ENCODE measurements at places on chromosomes 4 and X.

DNA sequence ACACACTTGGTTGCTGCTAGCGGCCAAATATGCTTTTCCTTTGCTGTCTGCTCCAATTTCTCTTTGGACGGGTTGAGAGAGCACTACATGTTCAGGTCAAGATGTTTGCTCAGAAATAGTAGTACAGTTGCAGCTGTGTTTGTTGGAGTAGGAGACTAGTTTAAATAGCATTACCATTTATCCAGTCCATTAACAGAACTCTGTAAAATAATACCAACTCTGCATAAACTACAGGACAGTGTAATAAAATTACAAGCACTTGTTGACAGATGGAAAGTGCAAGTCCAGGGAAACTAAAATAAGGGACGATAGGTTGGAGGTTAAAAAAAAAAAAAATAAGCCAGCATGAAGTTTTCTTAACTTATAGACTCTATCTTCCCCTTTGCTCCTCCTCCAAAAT, 20.2 kb downstream of the SLIT2 start:
- no peaks in the 10 kb centered on the region for H3K36me3 ChIP-seq
- no peak overlapping the region for H3K4me3 ChIP-seq
- H3K4me1 ChIP-seq = no peaks in the 10 kb centered on the region
- H3K27me3 ChIP-seq = no peaks in the 10 kb centered on the region
- no peak for DNase-seq
- H3K27ac ChIP-seq = no peak overlapping the region

DNA sequence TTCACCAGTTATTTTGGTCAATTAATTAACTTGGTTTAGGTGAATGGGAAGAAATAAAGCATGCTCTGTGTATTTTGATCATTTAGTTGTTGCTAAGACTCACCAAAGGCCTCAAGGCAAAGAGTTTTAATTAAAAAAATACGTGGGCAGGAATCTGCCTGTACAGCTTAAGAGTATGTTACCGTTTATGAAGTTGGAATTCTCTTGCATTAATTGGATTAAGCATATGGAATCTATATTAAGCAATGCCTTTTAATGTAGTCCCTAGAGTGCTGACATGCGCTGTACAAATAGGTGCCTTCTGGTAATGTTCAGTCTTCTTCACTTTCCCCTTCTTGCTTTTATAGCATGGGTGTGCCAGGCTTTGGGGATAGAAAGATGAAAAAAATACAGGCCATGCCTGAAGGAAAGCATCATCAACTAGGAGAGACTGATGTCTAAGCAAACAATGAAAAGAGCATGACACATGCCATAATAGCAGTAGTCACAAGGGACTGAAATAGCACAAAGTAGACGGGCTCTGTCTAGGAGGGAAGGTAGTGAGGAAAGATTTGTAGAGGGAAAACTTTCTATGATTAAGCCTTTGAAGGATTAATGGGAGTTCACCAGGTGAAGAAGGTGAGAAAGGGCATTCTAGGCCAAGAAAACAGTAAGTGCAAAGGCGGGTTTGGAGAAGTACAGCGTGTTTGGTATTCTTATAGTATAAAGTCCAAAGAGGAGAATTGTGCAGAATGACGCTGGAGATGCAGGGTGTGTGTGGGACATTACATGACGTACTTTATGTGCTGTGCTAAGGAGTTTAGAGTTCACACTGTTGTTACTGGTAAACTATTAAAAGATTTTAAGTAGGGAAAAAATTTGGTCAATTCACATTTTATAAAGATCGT, 226.1 kb upstream of the ANXA3 start:
- DNase-seq = no peak
- H3K27me3 ChIP-seq = no peaks in the 10 kb centered on the region
- no peak overlapping the region for H3K4me3 ChIP-seq
- no peak overlapping the region for H3K27ac ChIP-seq
- H3K36me3 ChIP-seq = no peaks in the 10 kb centered on the region

DNA sequence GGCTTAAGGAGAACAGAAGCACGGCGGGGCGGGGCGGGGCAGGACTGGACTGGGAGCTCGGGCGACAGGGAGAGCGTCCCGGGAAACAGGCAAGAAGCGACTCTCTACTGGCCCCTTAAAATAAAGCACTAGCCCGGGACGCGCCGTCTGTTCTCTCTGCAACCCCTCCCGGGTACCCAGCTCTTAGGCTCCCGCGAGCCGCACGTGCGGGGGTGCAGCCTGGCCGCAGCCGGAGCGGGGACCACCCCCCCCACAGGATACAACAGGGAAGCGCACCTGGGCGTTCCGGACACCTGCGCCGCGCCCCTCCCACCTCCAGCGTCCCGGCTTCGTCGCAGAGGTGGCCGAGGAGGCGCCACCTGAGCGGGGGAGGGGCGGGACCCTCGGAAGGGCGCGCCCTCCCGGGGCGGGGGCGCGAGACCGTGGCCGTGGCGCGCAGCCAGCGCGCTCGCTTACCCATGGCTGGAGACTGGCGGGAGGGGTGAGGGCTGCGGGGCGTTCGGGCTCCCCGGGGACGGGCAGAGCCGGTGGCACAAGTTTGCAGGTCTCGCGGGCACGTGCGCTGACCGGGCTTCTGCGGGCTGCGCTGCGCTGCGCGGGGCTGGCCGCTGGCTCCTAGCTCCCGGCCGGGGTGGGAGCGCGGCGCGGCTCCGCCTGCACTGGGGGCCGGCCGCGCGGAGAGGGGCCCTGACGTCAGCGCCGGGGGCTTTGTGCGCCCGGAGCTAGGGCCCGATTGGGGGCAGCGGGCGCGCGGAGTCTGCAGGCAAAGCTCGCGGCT, 91.5 kb downstream of the GEMIN8 start:
- peak overlapping the region; percentile 24 for H3K27ac ChIP-seq
- no peaks in the 10 kb centered on the region for H3K27me3 ChIP-seq
- peaks cover 4% of the 10 kb centered on the region for H3K4me1 ChIP-seq
- no peak for DNase-seq
- H3K4me3 ChIP-seq = peak overlapping the region; percentile 37

- no peak overlapping the region for H3K4me3 ChIP-seq
- no peaks in the 10 kb centered on the region for H3K27me3 ChIP-seq
- peaks cover 30% of the 10 kb centered on the region for H3K36me3 ChIP-seq
- DNase-seq = no peak
- no peak overlapping the region for H3K27ac ChIP-seq
- H3K4me1 ChIP-seq = peaks cover 45% of the 10 kb centered on the region
These were observed 9.9 kb downstream of the CPEB2 start for GRCh38 chr4:15012017-15012788.

DNA sequence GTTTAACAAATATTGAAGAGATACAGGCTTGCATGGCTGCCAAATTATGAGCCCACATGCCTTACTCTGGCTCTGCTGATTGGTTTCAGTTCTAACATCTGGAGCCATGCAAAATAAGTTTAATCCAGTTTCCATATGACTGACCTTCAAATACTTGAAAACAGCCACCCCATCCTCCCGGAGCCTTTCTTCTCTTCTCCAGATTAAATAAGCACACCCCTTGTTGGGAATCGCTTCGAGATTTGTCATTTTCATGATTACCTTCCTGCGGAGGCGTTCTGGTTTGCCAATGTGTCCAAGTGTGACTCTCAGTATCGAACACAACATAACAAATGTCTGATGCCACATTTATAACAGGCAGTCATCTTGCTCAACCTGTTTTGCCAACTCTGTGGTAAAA, 101.6 kb upstream of the JADE1 start:
- H3K36me3 ChIP-seq = no peaks in the 10 kb centered on the region
- H3K27ac ChIP-seq = no peak overlapping the region
- H3K27me3 ChIP-seq = no peaks in the 10 kb centered on the region
- H3K4me1 ChIP-seq = no peaks in the 10 kb centered on the region
- no peak overlapping the region for H3K4me3 ChIP-seq

DNA sequence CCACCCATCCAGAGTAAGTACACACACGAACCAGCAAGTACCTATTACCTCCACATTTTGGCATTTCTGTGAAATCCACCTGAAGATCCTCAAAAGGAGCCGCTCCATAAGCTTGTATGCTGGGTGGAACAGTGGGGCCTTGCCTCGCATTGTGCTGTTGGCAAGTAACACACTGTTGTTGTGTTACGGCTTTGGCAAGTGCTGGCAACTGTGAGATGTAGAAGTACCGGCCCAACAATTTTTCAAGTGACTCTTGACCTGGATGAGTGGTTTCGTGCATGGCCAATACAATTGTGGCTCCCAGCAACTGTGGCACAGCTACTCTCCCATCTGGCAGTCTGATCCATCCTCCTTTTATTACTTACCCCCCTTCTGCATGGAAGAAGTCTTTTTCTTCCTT, 128.7 kb downstream of the CCNB3 start:
- H3K27ac ChIP-seq = no peak overlapping the region
- H3K36me3 ChIP-seq = no peaks in the 10 kb centered on the region
- H3K4me1 ChIP-seq = no peaks in the 10 kb centered on the region
